Smooth muscle cell of the pulmonary artery (primary cell): ENCODE measurements at places on chromosomes 16 and 17. TPM values are rescaled to one million over a fixed set of nuclear protein-coding genes. Genes with fewer than 3 reads are reported as not detected.

The TBC1D3G gene
- total RNA-seq = 0.07 TPM in 1 of 2 replicates, not detected in the other

The KCNG4 gene
- not detected in 2 replicates for total RNA-seq

The NKD1 gene
- total RNA-seq = 0.17 and 0.65 TPM in 2 replicates

The SP6 gene
- total RNA-seq = 0.07 and 0.23 TPM in 2 replicates

The FZD2 gene
- 27.6 and 32.5 TPM in 2 replicates for total RNA-seq

The TUBG1 gene
- 23.8 and 37.4 TPM in 2 replicates for total RNA-seq

The KRT33B gene
- not detected in 2 replicates for total RNA-seq

The MRM3 gene
- total RNA-seq = 13.4 and 13.6 TPM in 2 replicates

The PRM2 gene
- not detected in 2 replicates for total RNA-seq

The TOP2A gene
- total RNA-seq = 8.0 and 37.4 TPM in 2 replicates

The TBX21 gene
- not detected in 2 replicates for total RNA-seq

The PDE6G gene
- not detected in 2 replicates for total RNA-seq

The BLMH gene
- total RNA-seq = 31.9 and 35.5 TPM in 2 replicates

The SALL1 gene
- 0.46 and 1.0 TPM in 2 replicates for total RNA-seq

The SLFN12L gene
- 0.07 TPM in 1 of 2 replicates, not detected in the other for total RNA-seq

The PABPN1L gene
- not detected in 2 replicates for total RNA-seq

The CLDN6 gene
- total RNA-seq = 0.13 and 0.46 TPM in 2 replicates

The C16orf96 gene
- total RNA-seq = 0.07 TPM in 1 of 2 replicates, not detected in the other
